ENCODE measurements at places on chromosomes 7 and 10.

DNA sequence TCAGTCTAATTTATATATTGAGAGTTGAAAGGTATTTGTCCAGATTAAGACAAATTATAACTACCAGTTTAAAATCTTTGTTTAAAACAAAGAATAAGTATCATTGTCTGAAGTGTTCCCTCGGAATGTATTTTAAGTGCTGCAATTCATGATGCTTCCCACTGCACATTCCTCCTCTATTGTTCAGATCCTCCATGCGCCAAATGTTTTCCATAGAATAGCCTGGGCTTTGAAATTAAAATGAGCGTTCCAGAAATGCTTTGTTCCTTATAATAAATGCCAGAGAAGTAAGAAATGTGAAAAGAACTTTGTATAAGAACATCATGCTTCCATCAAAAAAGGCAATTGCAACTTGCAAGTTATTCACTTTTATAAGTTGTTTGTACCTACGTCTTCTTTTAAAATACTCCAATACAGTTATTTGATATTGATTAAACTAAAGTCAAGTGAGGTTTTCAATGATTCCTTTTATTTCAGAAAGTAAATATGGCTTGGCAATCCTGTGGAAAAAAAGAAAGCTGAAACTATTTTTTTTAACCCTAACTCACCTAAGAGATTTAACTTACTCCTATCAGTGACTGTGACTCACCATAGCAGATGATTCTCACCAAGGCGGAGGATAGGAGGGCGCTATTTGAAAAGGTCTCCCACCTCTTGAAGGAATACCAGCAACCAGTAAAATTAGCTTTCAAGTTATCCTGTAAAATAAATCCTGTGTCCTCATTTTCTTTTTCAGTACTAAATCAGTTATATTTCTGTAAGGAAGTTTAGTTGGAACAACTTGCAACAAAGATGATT lies 85.8 kb downstream of the CTNNA3 start:
- DNase-seq, result peak; percentile 86

DNA sequence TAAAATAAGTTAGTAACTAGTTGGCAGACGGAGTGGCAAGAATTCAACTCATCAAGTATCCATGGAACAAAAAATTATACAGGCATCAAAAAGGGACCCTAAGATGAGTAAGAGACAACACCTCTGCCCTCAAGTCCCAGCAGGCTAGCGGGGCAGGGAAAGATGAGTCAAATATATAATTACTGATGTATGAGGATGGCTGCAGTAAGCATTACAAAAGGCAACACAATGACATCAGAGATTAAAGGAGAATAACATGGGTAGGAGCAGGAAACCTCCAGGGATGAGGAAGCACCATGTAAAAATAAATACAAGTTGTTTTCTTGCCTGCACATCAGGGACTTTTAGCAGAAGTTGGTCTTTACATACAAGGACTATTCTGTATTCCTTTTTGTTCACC lies 49.4 kb downstream of the SCRN1 start:
- DNase-seq, result no peak

DNA sequence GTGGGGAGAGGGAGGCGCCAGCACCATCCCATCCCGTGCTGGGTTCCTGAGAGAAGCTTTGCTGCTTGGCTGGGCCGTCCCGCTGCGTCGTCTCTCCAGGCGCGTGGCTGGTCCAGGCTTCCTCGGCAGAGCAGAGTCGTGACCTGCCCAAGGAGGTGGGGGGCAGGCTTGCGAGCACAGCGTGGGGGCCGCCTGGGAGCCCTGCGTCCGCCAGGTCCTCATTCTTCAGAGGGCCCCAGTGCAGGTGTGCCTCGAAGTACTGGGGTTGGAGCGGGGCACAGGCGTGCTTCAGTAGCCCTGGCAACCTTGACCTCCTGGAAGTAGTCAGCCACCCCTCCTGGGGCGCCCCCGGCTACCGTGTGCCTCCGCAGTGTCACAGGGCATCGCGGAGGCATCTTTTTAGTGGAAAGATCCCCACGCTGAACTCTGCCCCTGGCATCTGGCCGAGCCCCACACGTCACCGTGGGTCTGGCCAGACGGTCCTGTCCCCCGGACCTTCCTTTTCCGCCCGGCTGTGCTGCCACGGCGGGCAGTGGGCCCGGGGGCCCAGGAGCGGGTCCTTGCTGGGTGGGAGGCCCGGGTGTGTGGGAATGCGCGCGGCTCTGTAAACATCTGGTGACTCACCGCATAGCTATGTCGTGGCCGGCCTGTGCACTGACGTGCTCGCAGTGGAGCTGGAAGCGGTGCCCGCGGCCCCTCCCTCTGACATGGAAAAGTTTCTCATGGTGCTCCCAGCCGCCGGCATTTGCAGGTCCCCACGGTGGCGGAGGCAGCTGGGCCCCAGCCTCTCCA lies 6.4 kb downstream of the MAFK start:
- DNase-seq, result peak; percentile 99

DNA sequence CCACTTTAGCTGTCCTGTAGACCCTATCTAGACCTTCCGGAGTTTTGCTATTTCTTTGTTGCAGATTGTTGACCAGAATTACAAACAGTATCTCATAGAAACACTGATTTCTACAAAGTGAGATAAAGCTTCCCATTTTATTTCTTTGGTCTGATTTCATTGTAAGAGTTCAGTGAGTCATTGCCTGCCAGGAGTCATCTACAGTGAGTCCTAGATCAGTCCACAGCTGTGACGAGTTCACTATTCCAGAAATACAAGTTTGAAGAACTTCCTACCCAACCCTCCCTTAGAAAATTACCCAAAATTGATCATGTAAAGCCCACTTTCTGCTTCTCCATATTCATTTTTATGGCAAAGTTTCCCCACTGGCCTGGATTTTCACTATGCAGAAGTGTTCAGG lies 905.5 kb downstream of the CNTNAP2 start:
- DNase-seq, result peak; percentile 12

GRCh38 chr10:92575961-92576360 lies 2.1 kb upstream of the IDE start:
- peak; percentile 61 for DNase-seq

DNA sequence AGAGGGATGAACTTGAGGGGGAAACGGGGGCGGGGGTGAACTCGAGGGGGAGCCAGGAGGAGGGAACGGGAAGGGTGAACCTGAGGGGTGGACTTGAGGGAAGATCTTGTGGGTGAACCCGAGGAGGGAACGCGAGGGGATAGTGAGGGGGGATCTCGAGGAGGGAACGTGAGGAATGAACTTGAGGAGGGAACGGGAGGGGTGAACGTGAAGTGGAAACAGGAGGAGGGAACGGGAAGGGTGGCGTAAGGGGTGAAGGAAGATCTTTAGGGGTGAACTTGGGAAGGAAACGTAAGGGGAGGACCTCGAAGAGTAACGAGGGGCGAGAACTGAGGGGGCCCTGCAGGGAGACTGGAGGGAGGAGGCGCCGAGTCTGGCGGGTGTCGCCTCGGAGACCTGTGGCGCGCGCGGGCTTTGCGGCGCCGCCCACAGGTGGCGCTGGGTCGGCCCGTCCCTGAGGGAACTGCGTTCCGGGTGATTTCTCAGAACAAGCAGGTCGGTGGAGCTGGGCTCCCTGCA lies 651 bp downstream of the MYO3A start:
- DNase-seq, result no peak

DNA sequence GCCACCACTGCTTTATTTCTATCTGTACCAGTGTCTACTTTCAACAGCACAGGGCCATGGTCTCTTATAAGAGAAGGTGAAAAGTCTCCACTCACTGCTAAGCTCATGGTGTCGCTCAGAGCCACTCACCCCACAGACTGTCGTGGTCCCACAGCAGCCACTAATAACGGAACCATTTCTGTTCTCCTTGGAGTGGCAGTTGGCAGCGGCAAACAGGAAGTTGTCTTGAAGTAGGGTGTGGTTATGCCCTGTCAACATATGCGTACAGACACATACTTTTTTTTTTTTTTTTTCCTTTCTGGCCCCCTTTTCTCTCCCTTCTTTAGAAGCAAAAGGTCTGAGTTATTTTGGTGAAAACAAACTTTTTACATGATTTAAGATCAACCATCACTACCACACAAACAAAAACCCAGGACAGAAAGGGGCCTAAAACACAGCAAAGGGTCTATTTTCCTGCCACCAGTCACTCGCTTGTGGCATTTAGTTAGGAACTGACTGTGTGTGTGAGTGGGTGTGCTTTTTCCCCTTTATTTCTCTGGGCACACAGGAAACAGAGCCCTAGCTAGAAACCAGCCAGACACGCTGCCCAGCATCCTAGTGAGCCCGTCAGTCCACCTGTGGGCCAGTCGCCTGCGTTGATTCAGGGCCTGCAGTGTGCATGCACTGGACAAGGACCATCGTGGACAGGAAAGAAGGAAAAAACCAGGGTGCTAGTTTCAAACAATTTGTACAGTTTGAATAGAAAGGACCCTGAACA lies 96.7 kb upstream of the EFCAB10 start:
- DNase-seq, result no peak

DNA sequence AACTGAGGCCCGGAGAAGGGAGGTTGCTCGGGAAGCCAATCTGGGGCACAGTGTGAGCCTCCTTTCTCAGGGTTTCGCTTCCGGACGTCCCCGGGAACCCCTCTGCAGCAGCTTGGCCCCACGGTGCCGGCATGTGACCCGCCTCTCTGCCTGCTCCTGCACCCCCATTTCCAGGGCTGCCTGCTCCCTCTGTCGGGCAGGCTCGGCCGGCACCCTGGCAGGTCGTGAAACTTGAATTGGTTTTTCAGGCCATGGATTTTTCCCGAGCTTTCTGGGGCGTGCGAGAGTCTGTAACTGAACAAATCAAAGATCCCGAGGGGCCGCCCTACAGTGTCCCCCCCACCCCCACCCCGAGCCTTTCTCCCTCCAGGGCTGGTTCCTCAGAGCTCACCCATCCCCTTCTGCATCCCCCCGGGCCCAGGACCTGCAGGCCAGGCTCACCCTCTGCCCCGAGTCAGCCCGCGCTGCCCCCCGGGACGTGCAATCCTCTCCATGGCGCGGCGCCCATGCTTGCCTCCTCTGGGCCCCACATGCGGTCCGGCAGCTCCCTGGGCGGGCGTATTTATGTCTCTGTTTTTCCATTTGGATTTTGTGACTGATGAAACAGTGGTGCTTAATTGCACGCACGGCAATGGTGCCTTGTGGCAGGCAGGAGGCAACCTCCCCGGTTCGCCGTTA lies 58.1 kb downstream of the UNCX start:
- DNase-seq, result peak; percentile 45

DNA sequence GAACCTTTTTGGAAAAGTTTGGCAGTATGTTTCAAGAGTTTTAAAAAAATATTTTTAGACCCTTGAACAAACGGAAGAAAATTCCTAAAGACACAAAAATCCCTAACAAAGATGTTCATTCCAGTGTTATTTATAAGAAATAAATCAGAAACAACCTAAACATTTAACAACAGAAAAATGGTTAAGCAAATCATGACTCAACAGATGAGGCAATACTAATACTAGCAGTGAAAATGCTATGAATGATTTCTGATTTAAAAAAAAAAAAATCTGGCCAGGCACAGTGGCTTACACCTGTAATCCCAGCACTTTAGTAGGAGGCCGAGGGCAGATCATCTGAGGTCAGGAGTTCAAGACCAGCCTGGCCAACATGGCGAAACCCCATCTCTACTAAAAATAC lies 61.0 kb downstream of the ARHGAP12 start:
- DNase-seq, result peak; percentile 12

DNA sequence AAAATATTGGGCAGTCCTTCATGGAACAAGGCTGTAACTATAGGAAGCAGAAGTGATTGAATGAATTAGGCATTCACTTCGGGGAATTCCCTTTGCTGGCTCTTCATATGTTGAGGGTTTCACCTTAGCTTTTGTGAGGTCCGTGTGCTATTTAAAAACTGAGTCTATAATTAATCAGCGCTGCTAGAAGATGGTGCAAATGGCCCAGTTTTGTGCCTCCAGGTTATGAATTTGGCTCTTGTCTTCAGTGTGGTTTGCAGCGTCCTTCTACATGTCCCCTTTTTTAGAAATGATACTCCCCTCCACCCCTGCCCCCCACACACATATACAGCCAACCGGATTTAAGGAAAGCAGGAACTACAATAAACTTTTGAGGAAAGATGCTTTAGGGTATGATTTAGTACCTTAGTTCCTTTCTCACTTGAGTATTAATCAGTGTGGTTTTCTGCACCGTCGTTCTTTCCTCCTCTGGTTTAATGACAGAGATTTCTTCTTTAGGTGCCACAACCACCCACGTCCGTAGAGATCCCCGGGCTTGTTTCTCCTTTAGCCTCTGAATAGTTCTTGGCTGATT lies 110.6 kb upstream of the SAMD8 start:
- no peak for DNase-seq

DNA sequence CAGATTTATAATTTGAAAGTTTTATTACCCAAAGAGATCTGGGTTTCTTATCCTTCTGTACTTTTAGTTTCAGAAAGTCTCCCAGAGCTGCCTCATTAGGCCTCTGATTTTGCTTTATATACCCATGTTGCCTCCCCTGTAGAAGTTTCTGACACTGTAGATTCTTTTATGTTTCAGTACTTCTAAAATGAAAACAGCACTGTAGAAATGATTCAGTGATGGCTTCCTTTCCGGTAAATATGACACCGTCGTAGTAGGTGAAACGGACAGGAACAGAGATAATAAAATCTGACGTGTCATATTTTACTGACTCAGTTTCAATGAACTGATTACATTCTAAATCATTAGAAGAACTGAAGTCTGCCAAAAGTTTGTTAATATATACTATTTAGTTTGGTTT lies 272.7 kb downstream of the TWIST1 start:
- no peak for DNase-seq

DNA sequence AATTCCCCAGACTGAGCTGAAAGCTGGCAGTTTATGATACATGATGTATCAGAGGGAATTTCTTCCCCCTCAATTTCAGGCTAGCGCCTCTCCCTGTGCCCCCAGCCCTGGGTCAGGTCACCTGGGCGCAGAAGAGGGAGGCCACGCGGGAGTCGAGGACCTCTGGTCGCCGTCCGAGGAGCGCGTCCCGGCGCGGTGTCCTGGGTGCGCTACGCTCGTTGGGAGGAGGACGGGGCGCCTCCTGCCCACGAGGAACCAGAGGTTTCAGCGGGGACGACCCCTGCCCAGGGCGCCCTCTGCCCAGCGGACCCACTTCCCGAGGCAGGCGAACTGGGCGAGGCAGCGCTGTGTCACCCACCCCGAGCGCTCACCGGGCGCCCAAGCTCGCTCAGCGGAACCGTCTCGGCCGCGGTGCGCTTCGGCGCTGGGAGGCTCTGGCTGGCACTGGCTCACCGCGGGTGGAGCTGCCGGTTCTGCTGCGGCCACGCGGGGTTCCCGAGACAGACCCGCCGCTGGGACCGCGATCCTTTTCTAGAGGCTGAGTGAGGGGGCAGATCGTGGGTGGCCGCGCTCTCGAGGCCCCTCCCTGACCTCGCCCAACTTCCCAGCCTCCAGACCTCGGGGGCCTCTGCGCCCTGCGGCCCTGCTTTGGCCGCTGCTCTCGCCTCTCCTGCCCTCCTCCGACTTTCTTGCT lies at the start of gene FAM237B:
Gene FAM237B, minus strand, starts transcription at position 504 of the 694 bp plus-strand sequence. CDS start 1,556 bp downstream, outside the sequence.
- DNase-seq, result peak; percentile 36

DNA sequence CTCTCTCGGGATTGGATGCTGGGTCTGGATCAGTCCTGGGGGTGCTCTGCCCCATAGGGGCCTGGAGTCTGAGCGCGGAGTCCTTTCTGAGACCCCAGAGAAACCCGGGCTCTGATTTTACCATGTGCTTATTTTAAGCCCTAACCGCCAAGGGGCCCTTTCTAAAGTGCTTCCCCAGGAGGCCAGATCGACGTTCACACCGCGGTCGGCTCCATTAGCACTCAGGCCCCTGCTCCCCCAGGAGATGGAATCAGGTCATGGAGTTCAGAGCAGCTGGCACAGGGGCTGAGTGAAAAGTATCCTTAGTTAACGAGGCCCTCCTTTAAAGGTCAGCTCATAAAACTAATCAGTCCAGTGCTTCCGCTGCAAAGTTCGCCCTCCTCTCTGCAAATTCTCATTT lies 159.4 kb upstream of the COBL start:
- DNase-seq, result no peak
